ENCODE measurements at places on chromosomes 13 and 19. TPM values are rescaled to one million over a fixed set of nuclear protein-coding genes. Genes with fewer than 3 reads are reported as not detected.

The NTN5 gene
- not detected for total RNA-seq

The GRIN2D gene
- 11.4 TPM for total RNA-seq

The KLK15 gene
- total RNA-seq = not detected

The ACER1 gene
- not detected for total RNA-seq

The UPK1A gene
- not detected for total RNA-seq

The CACNG8 gene
- 1.3 TPM for total RNA-seq

The LILRB2 gene
- not detected for total RNA-seq

The OR7C1 gene
- total RNA-seq = not detected

The SHANK1 gene
- total RNA-seq = 69.7 TPM

The ZSCAN4 gene
- total RNA-seq = not detected

The CCDC122 gene
- total RNA-seq = 1.2 TPM

The RAB11B gene
- total RNA-seq = 91.4 TPM

The FPR3 gene
- not detected for total RNA-seq

The ICAM5 gene
- total RNA-seq = 6.9 TPM

The B9D2 gene
- 10.7 TPM for total RNA-seq

The DCT gene
- total RNA-seq = not detected

The PRSS57 gene
- total RNA-seq = not detected

The C19orf81 gene
- 10.5 TPM for total RNA-seq

The FFAR1 gene
- not detected for total RNA-seq

The RXFP2 gene
- not detected for total RNA-seq

The EML2 gene
- total RNA-seq = 17.0 TPM

The HSPB6 gene
- total RNA-seq = 0.50 TPM

The CYP2A7 gene
- total RNA-seq = not detected

Measured in A673 (cell line).